ENCODE measurements at places on chromosomes 1 and 21.

GRCh38 chr1:197614916-197615692, 160.2 kb downstream of the DENND1B start:
- DNase-seq: peak; percentile 3

- DNase-seq: no peak
Measured at GRCh38 chr21:29230551-29231261, 68.0 kb upstream of the BACH1 start.

GRCh38 chr1:113094506-113094905, 21.5 kb downstream of the LRIG2 start:
- DNase-seq: no peak

DNA sequence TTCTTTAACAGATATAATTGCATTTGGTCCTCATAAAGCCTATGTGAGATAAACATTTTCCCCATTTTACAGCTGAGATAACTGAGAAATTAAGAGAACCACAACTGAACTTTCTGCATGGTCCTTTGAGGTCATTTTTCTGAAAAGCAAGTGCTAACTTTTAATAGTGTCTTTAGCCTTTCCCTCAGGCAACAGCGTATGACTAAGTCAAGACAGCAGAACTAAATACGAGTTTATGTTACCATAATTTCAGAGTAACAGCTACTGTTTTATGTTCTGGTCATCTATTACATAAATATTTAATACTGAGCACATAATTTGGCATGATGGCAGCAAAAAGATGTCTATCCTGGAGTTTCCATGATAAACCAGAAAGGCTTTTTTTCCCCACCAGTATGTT, 95.6 kb downstream of the OLFML2B start:
- DNase-seq: no peak

DNA sequence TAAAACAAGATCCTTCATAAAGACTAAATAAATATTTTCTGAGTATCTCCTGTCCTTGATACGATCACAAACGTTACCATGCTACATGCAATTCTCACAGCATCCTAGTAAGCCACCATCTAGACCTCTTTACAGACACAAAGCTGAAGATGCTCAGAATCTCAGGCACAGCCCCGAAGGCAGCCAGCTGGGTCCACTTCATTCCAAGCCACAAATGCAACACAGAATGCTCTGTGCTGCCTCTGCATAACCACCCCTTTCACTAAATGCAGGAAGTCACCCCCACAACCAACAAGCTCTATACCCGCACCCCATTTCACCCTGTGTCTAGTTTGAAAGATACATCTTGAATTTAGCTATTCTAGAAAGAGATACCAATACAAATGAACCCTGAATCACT, 12.9 kb downstream of the RCAN1 start:
- no peak for DNase-seq

DNA sequence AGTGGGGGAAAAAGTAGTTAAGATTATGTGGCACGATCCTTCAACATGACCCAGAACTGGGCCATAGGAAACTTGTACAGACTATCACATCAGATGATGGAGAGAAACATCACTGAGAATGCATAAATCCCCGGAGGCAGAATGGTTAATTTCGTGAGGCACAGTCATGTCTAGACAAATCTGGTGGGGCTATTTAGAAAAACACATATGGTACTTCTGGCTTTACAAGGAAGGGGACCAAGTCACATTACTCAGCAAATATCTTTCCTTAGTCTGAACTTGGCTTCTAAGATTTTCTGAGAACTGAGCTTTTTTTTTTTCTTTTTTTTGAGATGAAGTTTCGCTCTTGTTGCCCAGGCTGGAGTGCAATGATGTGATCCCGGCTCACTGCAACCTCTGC, 9.2 kb upstream of the UQCRHL start:
- DNase-seq: no peak

- peak; percentile 21 for DNase-seq
Measured at GRCh38 chr1:50704126-50704525, 255.9 kb downstream of the FAF1 start.

- DNase-seq: no peak
Measured at GRCh38 chr1:53585129-53585528, 125.9 kb downstream of the DMRTB1 start.

DNA sequence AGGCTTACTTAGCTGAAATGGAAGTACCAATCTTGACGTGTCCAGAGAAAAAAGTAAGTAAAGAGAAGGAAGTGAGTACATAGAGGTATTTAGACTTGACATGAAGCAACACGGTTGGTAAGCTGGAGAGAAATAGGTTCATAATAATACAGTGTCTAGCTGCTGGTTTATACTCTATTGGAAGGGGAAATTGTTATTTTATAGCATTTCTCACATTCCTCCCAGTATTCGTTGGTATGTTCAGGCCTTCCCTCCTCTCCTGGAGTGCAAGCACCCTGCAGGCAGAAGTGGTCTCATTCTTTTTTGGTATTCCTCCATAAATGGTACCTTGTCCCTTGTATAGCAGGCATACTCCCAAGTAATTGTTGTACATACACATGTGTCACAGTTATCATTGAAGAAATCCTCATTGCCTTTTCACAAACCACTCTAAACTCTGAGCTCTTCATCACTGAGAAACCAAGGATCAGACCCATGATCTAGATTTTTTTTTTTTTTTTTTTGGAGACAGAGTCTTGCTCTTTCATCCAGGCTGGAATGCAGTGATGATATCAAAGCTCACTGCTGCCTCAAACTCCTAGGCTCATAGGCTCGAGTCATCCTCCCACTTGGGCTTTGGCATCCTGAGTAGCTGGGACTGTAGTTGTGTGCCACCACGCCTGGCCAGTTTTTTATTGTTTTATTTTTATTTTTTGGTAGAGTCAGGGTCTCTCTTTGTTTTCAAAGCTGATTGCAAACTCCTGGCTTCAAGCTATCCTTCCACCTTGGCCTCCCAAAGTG, 9.8 kb upstream of the IPO9 start:
- DNase-seq: no peak

DNA sequence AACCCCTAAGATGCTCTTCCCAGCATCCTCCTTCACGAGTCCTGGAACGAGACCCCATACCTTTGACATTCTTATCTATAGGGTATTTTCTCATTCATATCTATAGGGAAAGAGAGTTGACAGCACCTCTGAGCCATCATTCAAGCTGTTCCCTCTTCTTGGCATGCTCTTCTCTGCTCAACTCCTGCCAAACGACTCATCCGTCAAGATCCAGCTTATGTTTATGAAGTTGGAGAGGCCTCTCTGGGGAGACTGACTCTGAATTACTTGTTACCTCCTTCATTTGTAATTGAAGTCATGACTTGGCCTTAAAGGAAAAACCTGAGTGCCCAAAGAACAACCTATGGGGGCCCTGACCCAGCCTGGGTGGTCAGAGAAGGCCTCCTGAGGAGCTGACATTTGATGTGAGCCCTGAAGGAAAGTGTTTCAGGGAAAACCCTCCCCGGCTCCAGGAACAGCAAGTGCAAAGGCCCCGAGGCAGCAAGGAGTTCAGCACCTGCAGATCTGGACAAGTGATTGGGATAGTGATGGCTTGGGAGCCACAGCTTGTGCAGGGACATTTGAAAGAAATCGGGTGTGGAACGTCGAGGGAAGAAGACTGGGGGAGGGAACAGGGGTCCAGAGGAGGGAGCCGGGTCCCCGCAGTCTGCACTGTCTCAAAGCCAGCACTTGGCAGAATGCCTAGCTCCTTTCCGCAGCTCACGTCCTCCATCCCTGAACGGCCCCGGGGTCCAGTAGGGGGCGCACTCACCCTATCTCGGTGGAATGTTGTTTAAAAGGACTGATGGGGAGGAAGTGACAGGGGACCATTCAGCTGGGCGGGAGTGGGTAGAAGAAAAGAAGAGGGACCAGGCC, 14.0 kb upstream of the CDA start:
- peak; percentile 53 for DNase-seq

DNA sequence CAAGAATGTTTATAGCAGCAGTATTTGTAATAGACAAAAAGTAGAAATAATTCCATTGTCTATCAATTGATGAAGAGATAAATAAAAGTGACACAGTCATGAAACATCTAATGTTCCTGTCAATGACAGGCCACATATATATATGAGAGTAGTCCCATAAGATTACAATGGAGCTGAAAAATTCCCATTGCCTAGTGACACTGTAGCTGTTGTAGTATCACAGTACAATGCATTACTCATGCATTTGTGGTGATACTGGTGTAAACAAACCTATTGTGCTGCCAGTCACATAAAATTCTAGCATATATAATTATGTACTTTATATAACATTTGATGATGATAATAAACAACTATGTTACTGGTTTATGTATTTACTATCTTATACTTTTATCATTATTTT, 141.9 kb upstream of the LYPLAL1 start:
- DNase-seq: no peak

GRCh38 chr1:159779403-159779851, 1.3 kb upstream of the DUSP23 start:
- no peak for DNase-seq

- DNase-seq: peak; percentile 28
Measured at GRCh38 chr1:101148980-101149379, 87.8 kb upstream of the S1PR1 start.

- no peak for DNase-seq
Measured at GRCh38 chr1:10820422-10820821, 24.0 kb upstream of the CASZ1 start.

- no peak for DNase-seq
Measured at GRCh38 chr1:58884706-58885661, 101.1 kb upstream of the JUN start.

GRCh38 chr1:68751723-68752122, 254.8 kb upstream of the DEPDC1 start:
- no peak for DNase-seq

DNA sequence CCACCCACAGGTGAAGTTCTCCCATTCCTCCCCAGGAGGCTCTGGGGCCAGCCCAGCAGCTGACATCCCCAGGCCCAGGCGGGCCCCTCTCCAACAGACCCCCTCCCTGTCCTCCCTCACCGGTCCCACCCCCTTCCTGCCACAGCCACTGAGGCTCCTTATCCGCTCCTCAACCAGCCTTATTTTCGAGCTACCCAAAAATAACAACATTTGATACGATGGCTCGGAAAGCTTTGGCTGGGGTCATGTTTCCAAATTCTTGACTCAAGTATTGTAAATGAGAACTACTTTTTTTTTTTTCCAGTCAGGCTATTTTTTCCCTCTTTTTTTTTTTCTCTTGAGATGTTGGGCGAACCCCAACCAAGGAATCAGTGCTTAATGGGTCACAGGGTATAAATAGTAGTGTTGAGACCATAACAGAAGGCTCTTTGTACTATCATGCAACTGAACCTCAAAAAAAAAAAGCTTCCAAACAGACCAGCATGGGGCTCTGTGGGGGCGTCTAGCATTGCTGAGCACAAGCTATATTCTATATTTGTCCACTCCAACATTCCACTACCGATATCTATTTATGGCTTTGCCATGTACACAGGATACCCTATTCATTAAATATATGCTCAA, 27.2 kb downstream of the IRF2BP2 start:
- DNase-seq: no peak

GRCh38 chr1:8541961-8542521, 224.1 kb downstream of the SLC45A1 start:
- no peak for DNase-seq

DNA sequence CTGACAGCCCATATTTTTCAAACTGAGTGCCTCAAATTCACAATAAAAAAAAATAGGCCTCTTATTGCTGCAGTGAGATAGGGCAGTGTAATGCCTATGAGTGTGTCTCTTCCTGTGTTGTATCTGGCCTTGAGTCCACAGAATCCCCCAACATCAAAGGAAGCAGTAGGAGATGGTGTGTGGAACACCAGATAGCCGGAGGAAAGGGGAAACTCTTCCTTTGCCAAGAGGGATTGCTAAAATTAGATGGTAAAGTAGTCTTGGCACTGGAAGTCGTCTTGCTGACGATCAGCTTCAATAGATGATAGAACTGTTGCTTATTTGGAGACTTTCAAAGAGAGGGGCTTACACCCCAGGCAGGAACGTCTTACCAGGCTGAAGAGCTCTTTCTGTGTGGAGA, 51.8 kb downstream of the RUNX1 start:
- DNase-seq: no peak

- DNase-seq: no peak
Measured at GRCh38 chr1:66243548-66244130, 290.3 kb upstream of the SGIP1 start.

- DNase-seq: no peak
Measured at GRCh38 chr21:33136847-33137502, 67.0 kb downstream of the OLIG1 start.

- DNase-seq: no peak
Measured at GRCh38 chr1:229385853-229386456, 43.1 kb upstream of the CCSAP start.

GRCh38 chr1:107976431-107976830, 11.5 kb upstream of the VAV3 start:
- no peak for DNase-seq

GRCh38 chr1:94962409-94963265, 35.7 kb upstream of the CNN3 start:
- no peak for DNase-seq

DNA sequence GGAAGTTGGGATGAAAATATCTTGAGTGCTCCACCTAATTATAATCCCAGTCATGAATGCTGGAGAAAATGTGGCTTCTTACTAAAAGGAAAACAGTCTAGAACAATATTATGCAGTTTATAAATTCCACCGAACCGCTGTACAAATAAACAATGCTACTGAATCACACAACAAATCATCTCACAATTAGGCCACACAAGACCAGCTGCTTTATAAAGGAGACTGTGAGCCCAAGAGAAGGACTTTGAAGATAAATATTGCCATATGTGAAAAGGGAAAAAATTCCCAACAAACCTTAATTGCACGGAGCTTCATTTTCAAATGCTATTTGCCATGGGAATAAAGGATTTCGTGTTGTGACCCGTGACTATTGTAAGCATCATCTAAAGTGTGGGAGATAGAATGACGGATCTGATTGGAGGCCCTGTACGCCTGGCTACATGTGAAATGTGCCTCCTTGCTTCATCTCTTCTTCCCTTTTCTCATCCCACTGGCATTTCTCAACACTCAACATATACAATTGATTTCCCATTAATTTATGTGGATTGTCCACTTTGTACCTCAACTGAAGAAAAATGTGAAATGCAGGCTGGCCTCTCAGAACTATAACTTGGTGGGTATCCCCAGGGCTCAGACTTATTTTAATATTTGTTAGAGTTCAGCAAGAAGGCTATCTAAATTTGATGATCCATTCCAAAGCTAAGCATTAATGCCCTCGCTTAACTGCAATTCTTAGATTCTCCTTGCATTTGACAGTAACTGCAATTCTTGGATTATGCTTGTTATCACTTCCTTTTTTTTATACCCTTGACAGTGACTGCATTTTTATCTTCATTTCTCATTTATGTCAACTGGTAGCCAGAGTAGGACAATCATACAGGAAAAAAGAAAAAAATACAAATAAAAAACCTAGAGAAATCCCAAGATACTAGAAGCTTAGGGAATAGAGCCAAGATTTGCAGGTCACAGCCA, 122.3 kb downstream of the TGFB2 start:
- peak; percentile 82 for DNase-seq

- DNase-seq: no peak
Measured at GRCh38 chr1:3727825-3728776, 24.1 kb upstream of the CCDC27 start.

DNA sequence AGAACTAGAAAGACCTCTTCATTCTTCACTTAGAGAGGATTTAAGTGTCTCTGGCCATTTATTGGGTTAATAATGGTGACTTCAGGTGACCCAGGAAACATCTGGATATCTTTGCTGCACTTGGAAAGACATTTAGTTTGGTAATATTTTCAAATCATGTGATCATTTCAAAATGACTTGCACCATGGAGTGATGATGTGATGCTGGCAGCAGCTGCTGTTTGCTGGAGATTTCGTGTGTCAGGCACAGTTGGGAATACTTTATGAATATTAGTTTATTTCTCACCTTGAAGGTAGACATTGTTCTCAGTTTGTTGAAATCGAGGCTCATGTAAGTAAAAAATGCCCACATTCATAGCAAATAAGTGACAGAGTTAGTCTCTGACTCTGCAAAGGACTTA, 236.0 kb downstream of the DISC1 start:
- no peak for DNase-seq

Measured in GM04504 (cell line).